ENCODE measurements at places on chromosomes 6 and 20.

GRCh38 chr6:74284284-74284683 is 588.3 kb downstream of the CD109 start:
- no peak for DNase-seq

GRCh38 chr6:157222201-157222981 is 100.9 kb downstream of the TMEM242 start:
- DNase-seq: no peak

DNA sequence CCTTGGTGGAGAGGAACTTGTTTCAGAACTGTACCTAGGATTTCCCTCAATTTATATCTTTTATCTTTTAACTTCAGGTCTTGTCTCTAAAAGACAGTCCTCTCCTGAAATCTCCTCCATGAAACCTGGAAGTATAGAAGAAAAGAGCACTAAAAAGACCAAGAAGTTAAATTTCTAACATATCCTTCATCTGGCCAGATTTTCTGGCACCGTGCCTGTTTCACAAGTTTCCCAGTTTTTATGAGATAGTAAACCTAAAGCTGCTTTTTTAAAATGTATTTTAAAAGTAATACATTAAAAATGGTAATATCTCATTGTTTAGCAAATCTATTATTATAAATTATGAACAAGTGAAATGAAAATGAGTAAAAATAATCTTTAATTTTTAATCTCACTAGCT is 348.3 kb upstream of the RSPO3 start:
- no peak for DNase-seq

DNA sequence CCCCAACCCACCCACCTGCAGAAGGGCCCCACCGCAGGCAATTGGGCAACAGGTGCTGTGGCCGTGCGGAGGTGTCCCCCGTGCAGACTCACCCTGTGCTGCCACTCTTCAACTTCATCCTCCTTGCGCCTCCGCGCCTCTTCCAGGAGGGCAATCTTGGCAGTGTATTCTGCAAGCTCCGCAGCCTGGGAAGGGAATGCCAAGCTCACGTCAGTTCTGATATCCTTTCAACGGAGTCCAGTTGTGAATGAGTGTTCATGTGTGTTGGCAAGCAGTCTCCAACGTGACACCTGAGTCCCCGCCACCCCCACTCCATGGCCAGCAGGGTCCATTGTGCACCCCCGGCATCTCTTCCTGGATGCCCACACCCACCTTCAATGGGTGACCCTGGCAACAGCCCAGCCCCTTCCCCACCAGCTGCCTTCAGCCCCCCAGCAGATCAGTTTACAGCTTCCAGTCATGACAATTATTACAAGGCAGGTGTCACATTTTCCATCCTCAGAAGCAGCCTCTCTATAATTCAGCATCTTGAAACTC is 49.9 kb downstream of the EZR start:
- DNase-seq: no peak

- DNase-seq: no peak
Observed at GRCh38 chr20:44979090-44979621, 12.8 kb downstream of the STK4 start.

GRCh38 chr20:3873507-3873906 is 15.7 kb upstream of the PANK2 start:
- no peak for DNase-seq

DNA sequence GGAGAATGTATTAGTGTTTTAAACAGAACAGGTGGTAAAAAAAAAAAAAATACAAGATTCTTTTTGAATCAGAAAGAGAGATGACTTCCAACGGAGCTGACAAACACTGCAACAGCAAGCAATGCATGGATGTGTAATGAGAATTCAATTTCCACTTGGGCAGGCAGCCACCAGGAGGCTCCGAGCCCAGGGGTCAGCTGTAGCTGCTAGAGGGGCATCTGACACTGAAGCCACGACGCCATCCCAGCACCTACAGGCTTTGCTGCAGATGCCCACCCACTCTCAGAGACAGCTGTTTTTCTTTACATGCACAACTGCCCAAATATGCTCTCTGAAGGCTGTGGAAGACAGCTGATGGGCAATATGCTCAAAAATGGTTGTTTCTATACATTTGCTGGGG is 75.4 kb downstream of the ELOVL5 start:
- DNase-seq: no peak

- no peak for DNase-seq
Observed at GRCh38 chr6:169362501-169363121, 109.0 kb upstream of the THBS2 start.

- no peak for DNase-seq
Observed at GRCh38 chr20:54223751-54224150, 15.9 kb downstream of the PFDN4 start.

DNA sequence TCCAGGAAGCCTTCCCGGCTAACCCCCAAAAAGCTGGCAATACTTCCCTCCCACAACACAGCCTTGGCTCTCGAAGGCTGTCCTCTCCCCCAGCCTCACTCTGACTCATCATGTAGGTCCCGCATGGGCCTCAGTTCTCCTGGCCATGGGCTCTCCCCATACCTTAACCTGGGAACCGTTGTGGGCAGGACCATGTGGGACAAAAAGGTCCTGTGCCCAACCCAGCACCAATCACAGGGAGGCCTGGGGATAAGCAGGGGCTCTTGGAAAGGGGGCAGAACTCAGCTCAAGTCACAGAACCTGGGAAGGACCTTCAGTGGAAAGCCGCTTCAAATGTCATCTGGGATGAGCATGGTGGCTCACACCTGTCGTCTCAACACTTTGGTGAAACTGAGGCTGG is 45.5 kb downstream of the MRPL14 start:
- no peak for DNase-seq

DNA sequence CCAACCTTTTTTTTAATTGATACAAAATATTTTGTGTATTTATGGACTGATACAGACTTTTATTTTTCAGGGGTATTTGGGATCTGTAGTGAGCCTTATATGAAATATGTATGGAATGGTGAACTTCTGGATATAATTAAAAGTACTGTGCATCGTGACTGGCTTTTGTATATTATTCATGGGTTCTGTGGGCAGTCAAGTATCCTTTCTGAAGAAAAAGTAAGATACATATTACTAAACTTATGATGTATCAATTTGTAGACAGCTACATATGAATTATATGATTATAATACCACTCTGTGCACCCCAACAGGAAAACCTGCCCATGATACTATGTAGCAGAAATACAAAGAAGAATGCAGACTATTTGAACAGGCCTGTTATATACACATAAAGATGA is 47.2 kb downstream of the FIG4 start:
- DNase-seq: no peak

DNA sequence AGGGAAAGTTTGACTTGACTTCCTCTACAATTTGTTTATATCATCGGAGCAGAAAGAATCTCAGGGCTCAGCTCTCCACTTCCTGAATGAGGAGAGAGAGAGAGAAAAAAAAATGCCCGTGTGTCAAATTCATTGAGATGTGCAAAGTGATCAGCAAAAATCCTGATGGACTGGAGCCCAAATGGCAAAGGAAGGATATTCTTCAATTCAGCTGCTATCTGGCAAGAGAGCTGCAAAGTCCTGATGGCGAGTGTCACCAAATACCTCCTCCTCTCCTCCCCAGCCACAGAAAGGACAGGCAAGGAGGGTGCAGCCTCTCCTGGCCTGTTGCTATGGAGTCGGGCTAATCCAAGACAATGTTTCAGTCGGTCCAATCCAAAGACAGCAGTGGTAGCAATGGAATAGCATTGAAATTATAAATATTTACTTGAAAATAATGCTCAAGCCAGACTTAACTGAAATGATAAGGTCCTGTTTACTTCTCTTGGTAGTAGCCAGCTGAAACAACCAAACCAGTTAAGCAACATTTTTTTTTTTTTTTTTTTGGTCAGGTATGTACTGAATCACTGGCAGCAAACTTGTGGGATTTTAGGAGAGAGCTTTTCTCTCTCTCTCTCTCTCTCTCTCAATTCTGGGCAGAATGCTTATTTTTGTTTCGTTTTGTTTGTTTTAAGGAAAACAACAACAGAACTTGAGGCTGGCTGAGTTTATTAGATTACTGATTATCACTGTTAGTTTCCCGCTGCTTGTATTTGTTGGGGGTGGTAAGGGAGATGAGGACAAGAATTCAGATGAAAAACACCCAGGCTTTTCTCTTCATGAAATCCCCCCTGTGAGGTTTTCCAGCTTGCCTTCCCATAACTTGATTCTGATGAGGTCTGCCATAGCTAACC is 204.2 kb downstream of the BCAS1 start:
- DNase-seq: no peak

DNA sequence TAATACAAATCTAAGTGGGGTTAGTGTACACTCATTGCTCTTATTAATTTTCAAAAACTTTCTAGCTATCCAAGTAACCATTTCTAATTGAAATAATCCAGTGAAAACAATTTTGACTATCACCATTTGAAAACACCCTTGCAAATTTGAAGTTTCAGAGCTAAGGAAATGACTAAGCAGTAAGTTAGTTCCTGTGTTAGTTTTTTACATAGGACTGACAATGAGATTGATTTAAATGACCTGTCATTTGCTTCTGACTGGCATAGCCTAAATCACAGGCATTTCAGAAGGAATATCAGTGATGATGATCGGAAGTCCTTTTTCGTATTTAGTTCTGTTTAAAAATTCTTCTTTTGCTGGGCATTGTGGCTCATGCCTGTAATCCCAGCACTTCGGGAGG is 27.0 kb downstream of the STK4 start:
- DNase-seq: no peak

- no peak for DNase-seq
Observed at GRCh38 chr20:24406750-24407149, 62.7 kb upstream of the SYNDIG1 start.

DNA sequence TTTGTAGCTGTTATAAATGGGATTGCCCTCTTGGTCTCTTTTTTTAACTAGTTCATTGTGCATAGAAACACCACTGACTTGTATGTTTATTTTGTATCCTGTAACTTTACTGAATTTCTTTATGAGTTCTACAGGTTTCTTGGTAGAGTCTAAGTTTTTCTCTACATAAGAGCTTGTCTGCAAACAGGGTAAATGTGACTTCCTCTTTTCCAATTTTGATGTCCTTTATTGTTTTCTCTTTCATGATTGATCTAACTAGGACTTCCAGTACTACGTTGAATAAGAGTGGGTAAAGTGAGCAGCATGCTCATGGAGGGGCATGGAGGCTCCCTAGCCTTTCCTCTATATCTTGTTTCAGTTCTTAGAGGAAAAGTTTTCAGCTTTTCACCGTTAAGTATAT is 3.0 kb upstream of the WFDC10A start:
- DNase-seq: no peak

- no peak for DNase-seq
Observed at GRCh38 chr6:121767211-121767610, 331.8 kb downstream of the GJA1 start.

GRCh38 chr6:73521351-73521985 is 636 bp upstream of the EEF1A1 start:
- DNase-seq: peak; percentile 77

DNA sequence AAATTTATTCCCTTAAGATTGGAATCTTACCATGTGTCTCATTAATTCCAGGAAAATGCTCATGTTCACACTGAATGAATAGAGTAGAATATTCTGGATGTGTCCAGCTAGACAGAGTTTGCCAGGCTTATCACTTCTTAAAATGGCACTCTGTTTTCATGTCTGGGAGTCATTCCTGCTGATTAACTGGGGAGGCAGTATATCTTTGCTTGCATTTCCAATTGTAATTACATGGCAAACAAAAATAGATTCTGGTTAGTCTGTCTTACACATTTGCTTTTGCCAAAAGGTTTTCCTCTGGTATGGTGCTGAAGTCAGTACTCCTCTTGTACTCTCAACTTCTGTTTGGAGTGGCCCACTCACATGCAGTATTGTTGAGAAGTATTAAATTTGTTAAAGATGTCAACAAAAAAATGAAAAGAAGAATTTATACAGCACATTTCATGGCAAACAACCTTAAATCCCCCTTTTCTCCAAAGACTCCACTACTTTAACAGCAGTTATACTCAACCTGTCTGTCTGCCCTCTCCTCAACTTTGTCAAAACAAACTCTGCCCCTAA is 70.2 kb downstream of the TENT5A start:
- DNase-seq: no peak

- no peak for DNase-seq
Observed at GRCh38 chr20:47799116-47799715, 13.9 kb upstream of the SULF2 start.

DNA sequence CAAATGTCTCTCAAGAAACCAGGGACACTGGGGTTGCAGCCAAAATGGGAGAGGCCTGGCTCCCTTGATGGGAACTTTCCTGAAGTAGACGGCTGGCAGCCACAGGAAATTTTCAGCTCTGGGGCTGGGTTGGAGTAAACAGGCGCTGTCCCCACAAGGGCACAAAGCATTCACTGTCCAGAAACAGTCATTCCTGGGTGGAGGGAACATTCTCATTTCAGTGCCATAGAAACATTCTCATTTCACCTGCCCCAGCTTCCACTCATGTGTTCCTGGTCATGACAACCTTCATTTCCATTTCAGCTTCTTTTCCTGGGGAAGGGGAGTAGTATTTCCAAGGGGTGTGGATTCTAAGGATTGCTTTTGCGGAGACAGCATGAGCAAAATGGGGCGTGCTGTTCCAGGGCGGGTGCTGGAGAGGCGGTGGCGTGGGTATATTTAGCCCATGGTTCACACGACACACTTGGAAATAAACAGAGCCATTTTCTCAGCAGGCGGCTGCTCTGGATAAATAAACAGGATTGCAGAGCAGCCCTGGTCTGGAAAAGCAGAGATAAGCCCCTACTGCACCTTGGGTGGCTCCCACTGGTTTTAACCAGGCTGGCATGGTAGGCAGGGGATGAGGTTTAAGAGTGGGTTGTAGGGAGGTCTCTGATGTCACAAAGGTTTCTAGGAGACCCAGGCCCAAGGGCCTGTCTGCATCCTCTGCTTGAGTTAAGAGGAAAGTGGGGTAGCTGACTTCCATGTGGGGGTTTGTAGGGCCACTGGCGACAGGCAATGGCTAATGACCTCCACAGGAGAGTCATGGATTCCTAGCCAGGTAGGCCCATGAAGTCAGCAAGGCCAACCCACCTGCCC is 32.9 kb downstream of the COX4I2 start:
- no peak for DNase-seq

DNA sequence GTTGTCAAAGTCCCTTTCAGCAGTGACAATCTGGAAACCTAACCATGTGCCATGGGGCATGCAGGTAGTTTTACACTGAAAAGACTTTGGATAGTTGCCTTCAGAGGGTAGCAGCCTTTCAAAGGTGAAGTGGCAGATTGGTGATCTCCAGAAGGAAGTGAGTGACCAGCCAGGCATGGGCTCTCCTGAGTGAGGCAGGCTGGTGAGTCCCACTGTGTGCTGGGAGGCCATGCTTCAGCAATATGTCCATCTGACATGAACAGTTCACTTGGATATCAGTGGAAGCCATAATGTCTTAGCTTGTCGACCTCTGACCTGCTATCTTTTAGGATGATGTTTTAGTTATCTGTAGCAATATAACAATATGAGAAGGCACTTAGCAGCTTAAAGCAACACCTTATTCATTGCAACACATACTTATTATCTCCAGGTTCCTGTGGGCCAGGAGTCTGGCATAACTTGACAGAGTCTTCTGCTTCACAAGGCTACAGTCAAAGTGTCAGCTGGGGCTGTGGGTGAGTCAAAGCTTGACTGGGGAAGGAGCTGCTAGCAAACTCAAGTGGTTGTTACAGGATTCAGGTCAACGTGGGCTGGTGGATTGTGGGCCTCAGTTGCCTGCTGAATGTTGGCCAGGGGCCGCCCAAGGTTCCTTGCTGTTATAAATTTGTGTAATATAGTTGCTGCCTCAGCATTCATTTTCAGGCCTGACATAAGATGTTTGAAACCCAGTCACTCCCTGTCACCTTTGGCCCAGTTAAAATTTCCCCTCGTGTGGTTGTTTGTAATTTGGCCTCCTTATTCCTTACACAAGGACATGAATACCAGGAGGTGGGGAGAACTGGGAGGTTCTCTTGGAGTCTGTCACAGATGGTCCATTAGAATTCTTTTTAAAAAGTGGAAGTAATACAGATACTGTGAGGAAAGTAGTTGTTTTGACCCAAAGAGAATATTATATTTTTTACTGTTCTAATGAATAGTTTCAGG is 100.2 kb downstream of the UST start:
- DNase-seq: no peak
